Activated CD4-positive, alpha-beta T cell treated with anti-CD3 and anti-CD28 coated beads for 36 hours (primary cell): ENCODE measurements at places on chromosomes 11 and 22. TPM values are rescaled to one million over a fixed set of nuclear protein-coding genes. Genes with fewer than 3 reads are reported as not detected.

SAA1 gene
- not detected for total RNA-seq

GRCh38 chr22:50705219-50705691, 32.6 kb downstream of the SHANK3 start:
- DNase-seq: no peak

CD81 gene
- total RNA-seq: 145 TPM

MAPK8IP2 gene
- total RNA-seq: 0.14 TPM

CD3G gene
- total RNA-seq: 141 TPM

DNA sequence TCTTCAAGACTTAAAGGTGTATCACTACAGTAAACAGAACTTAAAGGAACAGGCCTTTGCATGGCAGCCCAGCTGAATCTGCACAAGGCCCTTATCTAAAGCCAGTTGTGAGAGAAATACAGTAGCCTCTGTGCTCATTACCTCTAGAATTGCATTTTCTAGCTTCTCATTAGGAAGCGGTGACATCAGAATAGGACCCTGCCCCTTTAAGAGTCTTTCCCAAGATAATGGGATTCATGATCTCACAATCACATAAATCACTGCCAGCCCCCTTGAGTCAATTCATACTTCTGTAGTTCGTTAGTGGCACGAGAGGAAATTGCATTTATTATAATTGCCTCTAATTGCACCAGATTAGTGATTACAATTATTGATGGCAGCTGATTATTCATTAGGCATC, 170.3 kb downstream of the NTM start:
- no peak for DNase-seq

DNA sequence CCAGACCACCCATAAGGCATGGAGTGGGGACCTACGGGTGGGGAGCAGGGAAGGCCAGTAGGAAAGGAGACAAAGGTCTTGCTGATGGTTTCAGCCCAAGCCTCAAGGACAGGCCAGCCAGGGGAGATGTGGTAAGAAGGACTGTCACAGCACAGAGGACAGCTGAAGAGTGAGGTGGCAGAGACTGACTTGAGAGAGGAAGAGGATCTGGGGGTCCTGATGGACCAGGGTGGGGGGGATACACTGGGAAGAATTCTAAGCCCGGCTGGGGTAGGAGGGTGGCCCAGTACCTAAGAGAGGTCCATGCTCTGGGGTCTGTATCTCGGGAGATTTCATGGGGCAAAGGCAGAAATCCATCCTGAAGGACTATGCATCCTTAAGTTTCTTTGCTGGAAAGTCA, 66.1 kb upstream of the THY1 start:
- DNase-seq: no peak

DNA sequence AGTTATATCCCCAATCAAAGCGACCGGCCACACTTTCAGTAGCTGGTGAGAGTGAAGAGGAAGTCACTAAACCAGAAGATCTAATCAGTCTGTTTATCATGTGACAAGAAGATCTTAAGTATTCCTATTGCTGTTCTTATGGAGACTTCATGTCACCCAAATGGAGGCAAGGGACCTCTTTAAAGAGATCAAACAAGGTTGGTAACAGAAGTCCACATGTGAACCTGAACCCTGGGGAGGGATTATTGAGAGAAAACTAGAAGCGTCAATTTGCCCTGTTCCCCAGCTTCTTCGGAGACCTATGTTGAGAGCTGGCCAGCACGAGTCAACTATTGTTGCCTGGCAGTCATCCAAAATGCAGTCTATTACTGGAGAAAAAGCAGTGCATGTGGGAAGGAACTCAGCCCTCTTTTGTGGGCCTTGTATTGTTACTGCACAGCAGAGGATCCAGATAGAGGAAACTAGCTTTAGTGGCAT, 76.9 kb upstream of the CTSC start:
- peak; percentile 39 for DNase-seq
